ENCODE measurements at places on chromosomes 13 and 19.

DNA sequence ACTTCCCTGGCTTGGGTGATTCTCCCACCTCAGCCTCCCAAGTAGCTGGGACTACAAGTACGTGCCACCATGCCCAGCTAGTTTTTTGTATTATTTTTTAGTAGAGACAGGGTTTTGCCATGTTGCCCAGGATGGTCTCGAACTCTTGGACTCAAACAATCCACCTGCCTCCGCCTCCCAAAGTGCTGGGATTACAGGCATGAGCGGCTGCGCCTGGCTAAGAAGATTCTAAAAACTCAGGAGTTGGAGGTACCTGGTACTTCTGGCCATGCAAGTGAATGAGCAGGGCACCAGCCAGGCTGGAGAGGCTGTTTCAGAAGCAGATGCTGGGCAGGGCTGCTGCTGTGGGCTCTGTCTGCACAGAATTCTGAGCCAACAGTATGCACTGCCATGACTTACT, 6.1 kb downstream of the MZF1 start:
- DNase-seq = no peak

DNA sequence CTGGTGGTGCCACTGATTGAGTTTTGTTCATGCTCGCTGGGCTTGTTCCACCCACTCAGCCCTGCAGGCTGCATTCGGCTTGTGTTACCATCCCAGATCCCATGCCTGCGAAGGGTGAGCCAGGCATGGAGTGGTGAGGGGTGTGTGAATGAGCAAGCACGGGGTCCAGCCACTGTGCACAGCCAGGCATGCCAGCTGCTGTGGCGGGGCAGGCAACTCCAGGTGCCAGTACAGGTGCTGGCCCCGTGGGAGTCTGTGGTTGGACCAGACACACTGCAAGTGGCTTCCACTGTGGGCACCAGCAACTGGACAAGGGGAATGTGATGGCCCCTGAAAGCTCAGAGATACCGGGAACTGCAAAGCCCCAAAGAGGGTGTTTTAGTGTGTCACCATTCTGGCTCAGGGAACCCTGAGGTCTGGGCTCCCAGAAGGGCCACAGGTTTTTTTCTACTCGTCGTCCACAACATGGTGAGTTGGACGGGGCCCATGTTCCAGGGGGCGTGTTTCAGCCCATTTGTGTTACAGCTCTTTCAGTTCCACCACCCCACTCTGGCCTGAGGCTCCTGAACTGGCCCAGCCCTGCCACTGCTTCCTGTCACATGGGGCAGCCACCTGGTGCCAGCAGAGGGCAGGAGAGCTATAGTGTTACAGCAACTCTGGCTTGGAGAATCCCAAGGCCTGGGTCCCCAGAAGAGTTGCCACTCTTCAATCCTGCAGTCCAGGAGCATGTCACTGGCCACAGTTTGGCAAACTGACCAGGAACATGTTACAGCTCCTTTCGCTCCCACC, 217.0 kb upstream of the OBI1 start:
- DNase-seq = peak; percentile 12

GRCh38 chr19:6891761-6892385, 4.5 kb downstream of the ADGRE1 start:
- DNase-seq = no peak

DNA sequence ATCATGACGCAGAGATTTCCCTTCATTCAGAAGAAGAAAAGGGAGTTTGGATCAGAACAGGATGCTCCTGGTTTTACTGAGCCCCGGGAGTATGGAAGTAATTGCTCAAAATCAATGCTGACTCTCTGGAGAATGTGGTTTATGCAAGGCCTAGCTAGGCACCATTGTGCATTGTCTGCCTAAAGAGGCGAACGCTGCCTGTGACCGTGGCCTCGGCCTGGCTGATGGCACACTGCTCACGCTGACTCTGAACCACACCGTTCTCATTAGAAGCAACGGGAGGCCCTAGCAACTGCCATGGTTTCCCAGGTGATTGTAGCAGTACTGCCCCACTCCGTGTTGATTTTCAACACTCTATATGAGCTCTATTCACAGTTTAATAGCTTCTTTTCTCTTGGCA, 41.7 kb upstream of the UBL3 start:
- DNase-seq = no peak
